NCI-H1105 (cell line): ENCODE measurements at places on chromosomes 12 and 14.

- DNase-seq, result no peak
These were observed 33.5 kb downstream of the FMNL3 start for GRCh38 chr12:49673446-49674317.

DNA sequence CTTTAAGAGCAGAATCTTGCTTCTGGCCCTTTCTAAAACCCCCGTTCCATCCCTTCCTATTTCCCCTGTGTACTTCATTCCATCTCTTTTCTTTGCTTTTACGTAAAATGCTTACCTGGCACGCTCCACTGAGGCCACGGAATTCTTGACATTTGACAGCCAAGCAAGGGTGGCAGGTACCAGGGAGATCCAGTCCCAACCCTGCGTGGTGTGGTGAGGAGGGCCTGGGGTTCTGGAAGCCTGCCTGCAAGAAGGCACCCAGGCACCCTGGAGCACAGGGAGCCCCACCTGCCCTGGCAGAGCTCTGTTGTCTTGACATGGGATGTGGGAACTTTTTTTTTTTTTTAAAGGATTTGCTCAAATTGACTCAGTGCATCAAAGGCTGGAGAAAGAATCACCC is 48.6 kb downstream of the ITPK1 start:
- DNase-seq, result no peak

DNA sequence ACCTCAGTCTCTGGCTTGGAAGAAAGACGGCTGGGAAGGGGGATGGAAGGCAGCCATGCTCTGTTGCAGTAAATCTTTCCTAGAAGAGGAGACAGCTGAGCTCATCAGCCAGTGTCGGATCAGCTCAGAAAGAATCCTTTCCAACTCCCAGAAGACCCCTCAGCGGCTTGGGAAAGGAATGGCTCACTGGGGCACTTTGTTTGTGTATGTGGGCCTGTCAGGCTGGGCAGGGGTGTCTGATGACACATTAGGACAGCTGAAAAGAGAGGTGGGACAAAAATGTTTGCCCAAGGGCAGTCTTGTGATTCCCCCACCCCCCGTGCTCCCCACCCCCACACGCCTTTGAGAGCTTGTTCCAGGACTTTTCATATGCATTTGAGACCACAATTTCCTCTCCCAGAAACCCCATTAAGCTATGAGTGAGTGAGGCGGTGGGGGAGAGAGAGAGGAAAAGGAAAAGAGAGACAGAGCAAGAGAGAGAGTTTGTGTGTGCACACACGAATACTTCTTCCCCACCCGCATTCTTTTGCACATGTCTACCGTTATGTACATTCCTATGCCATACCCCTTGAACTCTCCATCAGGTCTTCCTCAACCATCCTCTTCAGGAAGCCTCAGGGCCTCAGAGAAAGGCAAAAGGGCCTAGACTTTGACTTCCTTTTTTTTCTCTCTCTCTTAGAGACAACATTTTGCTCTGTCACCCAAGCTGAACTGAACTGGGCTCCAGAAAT is 198.9 kb downstream of the ZFP36L1 start:
- no peak for DNase-seq

DNA sequence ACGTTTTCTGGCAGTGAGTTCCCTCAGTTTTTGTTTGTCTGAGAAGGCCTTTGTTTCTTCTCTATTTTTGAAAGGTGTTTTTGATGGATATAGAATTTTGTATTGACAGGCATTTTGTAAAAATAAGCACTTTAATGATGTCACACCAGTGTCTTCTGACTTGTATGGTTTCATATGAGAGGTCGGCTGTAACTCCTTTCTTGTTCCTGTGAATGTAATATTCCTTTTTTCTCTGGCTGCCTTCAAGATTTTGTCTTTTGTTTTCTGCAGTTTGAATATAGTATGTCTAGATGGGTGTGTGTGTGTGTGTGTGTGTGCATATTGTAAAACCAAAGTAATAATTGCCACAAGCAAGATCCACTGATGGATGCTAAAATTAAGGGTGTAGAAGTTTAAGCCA is 67.8 kb upstream of the PSMC1 start:
- no peak for DNase-seq

DNA sequence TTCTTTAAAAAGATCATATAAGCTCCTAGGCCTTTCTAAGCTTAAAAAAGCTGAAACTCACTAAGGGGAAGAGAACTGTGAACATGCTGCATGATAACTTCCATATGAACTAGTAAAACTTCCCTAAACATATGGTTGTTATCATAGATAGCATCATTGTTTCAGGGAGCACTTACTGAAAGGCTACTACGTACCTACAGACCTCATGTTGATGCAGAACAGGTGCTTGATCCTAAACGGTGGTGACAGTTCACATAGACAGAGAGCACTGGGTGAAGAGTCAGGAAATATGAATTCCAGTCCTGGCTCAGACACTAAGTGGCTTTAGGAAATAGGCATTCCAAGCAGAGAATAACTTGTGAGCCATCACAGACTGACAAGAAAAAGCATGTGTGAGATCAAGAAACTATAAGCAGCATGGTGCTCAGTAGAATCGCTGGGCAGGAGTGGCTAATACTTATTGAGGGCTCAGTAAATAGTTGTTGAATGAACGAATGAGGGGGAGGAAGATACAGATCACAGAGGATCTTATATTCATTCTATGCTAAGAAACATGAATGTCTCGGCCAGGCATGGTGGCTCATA is 78.4 kb upstream of the NUDT4 start:
- no peak for DNase-seq

DNA sequence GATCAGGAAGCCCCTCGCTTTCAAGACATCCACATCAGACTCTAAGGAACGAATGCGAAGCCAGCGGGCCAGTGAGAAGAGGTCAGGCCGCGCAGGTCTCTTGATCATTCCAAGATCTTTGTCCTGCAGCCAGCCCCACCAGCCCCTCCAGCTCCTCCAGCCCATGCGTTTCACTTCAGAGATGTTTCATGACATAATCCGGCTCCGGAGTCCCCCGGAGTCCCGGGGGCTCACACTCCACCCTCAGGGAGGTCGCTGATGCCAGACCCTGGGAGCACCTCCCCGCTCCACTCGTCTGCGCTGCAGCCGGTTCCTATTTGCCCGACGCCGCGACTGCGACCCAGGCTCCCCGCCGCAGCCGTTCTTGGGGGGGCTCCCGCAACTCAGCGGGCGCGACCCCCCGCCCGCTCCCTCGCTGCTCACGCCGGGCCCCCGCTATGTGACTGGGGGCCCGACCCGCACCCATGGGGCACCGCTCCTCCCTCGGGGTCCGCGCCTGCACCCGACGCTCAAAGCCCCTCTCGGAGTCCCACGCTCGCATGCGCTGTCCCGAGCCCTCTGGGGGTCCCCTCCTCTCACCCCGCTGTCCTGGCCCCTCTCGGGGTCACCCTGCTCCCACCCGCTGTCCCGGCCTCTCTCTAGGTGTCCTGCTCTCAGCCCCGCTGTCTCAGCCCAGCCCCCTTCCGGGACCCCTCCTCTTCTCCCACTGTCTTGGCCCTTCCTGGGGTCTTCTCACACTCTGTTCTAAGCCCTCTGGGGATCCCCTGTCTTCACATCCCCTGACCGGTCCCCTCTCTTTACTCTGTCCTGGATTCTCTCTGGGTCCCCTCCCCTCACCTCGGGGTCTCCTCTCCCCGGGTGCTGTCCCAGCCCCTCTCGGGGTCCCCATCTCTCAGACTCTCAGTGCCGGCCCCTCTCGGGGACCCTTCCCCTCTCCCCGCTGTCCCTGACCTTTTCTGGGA is 1.1 kb downstream of the TAOK3 start:
- no peak for DNase-seq

DNA sequence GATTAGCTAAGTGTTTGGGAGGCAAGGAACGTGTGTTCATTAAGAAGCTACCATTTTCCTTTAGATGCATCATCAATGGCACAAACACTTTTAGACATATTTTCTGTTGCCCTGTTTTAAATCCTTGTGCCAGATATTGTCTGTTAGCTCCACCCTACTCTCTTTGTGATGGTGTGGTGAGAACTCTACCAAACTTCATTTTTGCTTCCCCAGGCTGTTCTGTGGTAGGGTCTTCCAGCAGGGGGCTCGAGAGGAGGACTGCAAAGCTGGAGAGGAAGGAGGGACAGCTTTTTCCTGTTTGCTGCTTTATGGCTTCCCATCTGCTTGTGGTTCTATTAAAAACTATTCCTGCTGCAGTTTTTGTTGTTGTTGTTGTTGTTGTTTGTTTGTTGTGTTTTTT is 23.8 kb upstream of the STRAP start:
- no peak for DNase-seq

DNA sequence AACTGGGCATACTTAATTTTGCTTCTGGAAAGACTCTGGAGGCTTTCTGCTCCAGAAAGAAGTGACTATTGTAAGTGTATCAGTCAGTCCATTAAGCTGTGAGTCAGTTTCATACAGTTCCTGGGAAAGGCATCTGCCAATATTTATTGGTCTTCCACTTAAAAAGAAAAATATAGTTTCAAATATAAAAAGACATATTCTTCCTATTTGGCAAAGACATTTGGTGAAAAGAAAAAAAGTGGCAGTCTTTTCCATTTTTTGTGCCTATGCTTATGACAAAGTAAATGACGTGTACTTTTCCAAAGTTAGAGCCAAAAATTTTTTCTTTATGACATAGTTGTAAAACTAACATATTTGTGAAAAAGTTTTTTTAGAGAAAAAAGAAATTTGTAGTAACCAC is 12.3 kb downstream of the TMEM30B start:
- DNase-seq, result no peak

- DNase-seq, result no peak
These were observed 26.9 kb upstream of the IGF1 start for GRCh38 chr12:102507301-102507700.

- no peak for DNase-seq
These were observed 111.0 kb upstream of the HIF1A start for GRCh38 chr14:61584331-61584741.
